ENCODE measurements at places on chromosomes 12 and 14. TPM values are rescaled to one million over a fixed set of nuclear protein-coding genes. Genes with fewer than 3 reads are reported as not detected.

Gene CD4
- 20.6 TPM for total RNA-seq

GRCh38 chr14:103111232-103111868 lies 11.9 kb upstream of the TNFAIP2 start:
- no peak for DNase-seq

GRCh38 chr12:13436182-13436581 lies 239.7 kb downstream of the EMP1 start:
- DNase-seq = no peak

- DNase-seq = no peak
These were observed 11.9 kb downstream of the NAA25 start for GRCh38 chr12:112096667-112097066.

DNA sequence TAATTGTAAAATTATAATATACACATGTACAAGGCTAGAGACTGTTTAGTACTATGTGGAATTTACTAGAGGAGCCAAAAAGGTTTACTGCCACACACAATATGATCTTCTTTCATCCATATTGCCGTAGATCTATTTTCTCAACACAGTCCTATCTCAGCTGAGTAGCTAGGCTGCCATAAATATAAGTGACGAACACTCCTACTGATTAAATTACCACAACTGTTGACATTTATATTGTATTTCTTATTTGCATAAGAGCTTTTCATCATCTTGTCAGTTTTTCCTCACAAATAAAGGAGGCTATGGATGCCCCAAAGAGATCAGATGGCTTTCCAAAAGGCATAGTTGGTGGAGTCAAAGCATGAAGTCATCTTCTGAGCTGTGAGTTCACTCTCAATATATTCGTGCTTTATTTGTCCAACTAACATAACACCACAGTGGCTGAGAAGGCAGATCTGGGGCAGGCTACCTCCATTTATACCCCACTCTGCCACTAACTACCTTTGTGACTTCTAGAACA lies 78.6 kb downstream of the CCDC59 start:
- no peak for DNase-seq

DNA sequence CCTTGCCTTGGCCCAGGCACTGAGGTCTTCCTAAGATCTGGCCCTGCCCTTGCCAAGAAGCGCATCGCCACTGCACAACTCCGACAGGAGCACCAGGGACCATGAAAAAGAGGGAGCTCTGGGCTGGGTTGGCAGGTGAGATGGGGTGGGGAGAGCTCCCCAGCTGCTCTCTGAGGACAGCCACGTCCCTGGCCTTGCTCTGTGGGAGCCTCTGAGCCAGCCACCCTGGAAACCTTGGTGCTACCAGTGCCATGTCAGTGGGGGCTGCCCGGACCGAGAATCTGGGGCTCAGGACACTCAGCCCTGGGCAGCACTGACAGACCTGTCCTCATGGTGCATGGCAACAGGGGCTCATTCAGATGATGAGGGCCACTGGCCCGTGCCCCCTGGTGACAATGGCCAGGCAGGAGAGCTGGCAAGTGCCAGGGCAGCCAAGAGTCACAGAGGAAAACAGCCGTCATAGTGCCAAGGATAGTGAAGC lies 134.8 kb downstream of the ZFP36L1 start:
- DNase-seq = peak; percentile 50

DNA sequence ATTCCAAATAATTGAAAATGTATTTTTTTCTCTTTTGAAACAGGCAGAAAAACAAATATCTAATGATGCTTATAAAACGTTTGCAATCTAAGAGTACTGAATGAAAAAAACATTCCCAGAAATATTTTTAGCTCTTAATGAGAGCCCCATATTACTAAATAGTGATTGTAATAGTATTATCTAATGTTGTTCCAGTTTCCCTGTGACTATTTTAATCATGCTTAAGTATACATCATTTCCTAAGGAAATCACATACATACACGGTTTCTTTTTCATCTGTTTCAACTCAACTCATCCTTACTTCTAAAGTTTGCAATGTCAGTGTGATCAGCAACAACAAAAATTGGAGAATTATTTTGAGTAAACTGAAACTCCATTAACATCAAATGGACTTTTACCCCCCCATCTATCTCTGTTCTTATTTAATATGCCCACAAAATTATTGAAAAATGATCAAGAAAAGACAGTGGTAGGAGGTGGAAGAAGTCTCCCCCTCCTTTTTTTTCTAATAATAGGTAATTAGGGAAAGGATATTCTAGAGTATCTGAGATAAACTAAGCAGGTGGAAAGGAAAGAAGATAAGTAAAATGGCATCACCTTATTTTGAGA lies 530.1 kb upstream of the ATP2B1 start:
- no peak for DNase-seq

DNA sequence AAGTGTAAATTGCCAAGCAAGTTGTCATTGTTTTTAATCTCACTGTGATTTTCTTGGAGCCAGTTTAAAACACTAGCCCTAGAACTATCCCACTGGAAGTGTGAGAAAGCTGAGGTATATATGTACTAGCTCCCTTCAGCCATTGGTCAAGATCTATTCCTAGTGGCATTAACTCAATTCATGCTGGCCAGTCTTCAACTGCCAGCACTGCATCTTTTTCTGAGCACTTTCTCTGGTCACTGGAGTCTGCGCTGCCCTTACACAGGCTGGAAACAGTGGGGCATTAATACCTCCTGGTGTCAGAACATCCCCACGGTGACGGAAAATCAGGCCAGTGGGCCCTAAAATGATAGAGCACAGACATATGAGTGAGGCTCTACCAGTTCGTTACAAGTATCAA lies 4.0 kb upstream of the NOVA1 start:
- no peak for DNase-seq
